Stimulated activated naive CD8-positive, alpha-beta T cell treated with anti-CD3 and anti-CD28 coated beads, Interleukin-15, amount 100 ng/mL, for 72 hours (primary cell): ENCODE measurements at places on chromosomes 7 and 10.

DNA sequence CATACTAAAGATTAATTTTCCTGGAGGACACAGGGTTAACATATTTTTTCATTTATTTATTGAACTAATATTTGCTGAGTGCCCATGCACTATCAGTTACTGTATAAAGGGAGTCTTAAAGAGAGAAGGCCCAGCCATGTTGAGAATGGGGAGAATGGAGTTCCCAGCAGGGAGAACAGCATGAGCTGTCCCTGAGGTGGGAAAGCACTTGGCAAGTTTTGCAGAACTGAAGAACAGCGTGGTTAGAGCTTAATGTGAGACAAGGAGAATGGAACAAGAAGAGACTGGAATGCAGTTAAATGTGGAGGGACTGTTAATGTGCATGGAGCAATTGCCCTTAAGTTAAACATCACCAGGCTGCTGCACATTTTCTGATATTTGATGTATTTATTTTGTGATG, 435.4 kb downstream of the SUGCT start:
- DNase-seq, result no peak

DNA sequence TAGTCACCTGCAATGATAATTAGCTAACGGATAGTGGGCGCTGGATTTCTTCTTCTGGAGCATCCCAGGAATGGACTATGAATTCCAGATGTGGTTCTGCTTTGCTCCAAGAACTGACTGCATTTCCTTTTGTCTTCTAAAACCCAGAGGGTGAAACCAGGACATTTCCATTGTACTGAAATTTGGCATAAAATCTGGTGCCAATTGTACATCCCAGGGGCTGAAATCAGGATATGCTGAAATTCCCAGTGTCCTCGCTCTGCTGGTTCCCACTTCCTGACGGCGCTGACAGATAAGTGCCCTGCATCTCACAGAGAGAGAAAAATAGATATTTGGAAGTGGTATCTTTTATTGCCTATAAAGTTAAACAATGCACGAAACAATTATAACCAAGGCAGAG, 31.9 kb downstream of the RBM20 start:
- DNase-seq, result no peak

- DNase-seq, result no peak
Measured at GRCh38 chr7:111835066-111835465, 272.8 kb upstream of the IMMP2L start.

DNA sequence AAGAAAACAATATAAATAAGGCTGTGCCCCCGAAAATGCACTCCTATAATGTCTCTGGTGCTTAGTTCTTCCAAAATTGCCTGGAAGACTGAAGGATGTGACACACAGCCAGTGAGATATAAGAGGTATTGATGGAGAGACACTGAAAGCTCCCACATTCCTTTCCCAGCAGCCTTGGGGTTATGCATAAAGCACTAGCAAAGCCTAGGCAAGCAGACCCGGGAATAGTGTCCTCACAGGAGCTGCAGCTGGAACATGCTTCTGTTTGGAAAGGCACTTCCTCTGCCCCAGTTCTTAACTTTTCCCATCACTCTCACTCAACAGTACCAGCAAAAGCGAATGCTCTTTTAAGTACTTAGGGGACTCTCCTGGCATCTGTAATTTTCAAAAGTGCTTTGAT, 178.0 kb downstream of the AMPH start:
- DNase-seq, result no peak

GRCh38 chr7:90530263-90530662, 60.8 kb downstream of the PTTG1IP2 start:
- DNase-seq, result no peak

GRCh38 chr7:43799605-43800004, 41.1 kb downstream of the BLVRA start:
- no peak for DNase-seq
